ENCODE measurements at places on chromosomes 2 and 18. TPM values are rescaled to one million over a fixed set of nuclear protein-coding genes. Genes with fewer than 3 reads are reported as not detected.
A peak's percentile ranks its signal among the peaks of the same experiment; 100 is the strongest.

The GLS gene
- total RNA-seq = 250 TPM

The UBE2E3 gene
- total RNA-seq = 51.9 TPM

The ST6GAL2 gene
- total RNA-seq = not detected

The GREB1L gene
- 10.1 TPM for total RNA-seq

The PLGLB1 gene
- total RNA-seq = 2.6 TPM

The NT5DC4 gene
- not detected for total RNA-seq

The CYTIP gene
- total RNA-seq = not detected

The PAX8 gene
- 0.68 TPM for total RNA-seq

DNA sequence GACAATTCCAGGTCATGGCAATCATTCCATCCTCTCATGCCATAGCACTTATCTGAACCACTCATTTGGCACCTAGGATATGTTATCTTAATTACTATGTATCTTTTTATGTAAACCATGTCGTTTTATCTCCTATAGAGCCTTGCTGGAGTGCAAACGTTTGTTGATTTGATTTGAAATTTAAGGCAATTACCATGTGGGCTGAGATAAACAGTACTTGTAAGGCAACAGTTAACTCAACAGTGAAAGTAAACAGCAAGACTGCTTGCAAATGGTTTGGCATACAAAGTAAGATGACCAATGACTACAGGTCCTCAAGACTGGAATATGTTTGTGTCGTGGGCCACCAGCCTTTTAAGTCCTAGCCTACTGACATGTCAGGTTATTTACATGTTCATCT lies 133.7 kb upstream of the ZFP36L2 start:
- no peak for DNase-seq

DNA sequence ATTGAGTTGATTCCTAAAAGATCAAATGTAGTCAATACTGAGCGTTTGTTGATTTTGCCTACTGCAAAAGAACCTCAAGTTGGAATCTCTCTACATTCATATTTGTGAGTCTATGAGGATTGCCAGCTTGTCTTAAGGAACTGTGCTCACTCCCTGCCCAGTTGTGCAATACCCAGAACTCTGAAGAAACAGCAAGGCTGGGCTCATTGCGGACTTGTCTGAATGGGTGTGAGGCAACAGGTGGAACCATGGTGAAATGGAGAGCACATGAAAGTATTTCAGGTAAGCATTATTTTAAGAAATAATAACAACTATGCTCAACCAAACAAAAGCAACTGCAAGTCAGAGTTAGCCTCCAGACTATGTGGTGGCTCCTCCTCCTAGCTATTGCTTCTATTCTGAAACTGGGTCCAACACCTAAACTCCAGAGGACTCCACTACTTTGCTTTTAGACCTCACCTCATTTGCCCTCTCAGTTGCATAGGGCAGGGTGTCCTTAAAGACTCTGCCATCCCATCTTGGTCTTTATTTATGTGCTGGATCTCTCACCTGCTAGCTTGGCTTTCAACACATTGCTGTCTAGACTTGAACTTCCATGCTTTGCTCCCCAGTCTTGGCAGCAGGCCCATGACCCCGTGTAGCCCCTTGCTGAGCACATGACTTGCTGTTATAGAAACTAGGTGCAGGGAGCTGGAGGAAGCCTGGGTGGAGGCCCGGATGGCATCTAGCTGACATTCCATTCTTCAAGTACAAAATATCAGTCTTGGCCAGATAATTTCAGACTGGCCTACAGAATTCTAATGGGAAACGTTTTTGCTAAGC lies 94.8 kb upstream of the ARL5A start:
- peak; percentile 95 for DNase-seq

DNA sequence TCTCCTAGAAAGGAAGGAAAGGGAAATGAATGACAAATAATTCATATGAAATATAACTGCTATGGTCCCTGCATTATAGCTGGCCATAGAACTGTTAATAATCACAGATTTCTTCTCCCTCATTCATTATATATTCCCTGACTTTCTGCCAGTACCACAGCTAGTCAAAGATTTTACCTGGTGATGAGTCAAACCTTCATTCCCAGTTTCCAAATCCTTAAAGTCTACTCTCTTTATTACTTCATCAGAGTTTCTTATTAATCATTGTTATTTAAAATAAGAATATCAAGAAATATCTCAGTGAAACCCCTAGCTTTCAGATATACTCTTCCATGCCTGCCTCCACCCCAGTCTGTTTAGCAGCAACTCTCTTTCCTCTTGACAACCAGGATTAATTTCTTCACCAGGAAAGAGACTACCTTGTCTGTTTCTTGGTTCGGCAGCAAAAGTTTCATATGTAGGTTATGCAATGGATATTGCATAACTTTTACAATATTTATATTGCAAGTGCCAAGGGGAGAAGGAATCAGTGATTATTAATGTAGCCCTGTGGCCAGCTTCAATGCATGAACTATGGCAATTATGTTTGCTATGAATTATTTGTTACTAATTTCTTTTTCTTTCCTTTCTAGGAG lies 533.8 kb downstream of the FBXO15 start:
- no peak for DNase-seq

DNA sequence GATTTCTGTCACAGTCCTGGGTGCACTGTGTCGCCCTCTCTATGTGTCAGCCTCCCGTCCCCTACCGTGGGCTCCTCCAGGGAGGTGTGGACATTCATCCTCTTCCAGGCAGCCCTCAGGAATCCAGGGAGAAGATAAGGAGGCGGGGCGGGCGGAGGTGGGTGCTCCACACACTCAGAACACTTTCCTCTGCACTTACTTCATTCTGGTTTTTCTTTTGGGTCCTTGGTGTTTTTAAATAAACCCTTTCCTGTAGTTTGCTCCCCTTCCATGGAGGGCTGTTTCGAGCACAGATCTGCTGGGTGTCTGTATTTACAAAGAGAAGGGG lies 183.9 kb downstream of the FAM210A start:
- DNase-seq = no peak

DNA sequence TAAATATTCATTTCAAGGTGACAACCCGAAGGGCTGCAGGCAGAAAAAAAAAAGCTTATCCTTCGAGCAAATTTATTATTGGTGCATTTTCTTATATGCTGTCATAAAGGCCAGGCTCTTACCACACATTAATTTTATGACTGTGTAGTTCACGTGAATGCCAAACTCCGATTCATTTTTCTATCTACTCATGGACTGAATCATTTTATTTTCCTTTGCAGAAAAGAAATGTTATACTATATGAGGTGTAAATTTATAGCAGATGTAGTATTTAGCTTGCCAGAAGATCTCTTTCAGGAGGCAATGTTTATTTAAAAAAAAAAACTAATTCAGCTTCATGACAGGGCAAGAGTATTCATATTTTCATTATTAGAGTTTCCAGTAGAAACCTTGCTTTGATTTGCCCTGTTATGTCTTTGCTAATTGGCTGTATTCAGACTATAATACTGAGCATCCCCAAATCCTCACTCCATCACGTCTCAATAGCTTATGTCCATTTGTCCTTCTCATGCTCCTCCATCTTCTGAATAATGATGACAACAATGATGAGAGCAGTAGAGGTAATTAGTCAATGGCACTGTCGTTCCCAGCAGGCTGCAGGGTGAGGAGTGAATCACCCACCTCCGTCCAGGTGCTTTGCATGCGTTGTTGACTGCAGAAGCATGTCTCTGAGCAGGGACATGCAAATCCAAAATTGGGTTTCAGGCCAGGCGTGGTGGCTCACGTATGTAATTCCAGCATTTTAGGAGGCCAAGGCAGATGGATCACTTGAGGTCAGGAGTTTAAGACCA lies 101.1 kb upstream of the RAB12 start:
- no peak for DNase-seq

DNA sequence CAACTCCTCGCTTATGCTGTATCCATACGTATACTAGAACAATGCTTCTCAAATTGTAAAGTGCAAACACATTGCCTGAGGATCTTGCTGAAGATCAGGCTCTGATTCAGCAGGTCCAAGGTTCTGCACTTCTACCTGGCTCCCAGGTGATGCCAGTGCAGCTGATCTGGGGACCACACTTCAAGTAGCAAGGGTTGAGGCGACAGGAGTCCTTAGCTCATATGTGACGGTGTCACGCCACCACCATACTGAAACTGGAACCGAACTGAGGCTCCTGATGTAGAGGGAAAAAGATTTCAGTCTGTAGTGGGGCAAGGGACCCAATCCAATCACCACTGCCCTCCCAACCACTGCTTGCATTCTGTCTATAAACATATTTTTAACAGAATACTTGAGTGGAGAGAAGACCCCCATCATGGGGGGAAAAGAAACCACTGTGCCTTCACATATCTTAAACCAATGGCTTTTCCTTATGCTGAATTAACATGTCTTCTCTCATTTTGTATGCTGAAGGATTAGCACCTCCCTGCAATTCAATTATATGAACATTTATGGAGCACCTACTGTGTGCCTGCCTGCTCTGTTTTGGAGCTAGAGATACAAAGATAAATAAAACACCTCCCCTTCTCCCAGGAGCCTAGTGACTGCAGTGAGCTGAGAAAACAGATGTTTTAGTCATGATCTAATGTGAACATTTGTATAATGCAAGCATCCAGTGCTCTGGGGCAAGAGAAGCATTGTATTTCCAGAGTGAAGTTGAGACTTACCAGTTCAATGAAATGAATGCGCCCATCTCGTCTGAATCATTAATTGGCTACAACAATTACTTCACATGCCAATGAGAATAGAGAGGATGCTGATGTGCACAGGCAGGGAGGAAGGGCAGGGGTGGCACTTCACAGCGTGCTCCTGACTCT lies 6.6 kb upstream of the ASAP2 start:
- no peak for DNase-seq

GRCh38 chr2:196088203-196088602 lies 19.6 kb upstream of the DNAH7 start:
- no peak for DNase-seq

- no peak for DNase-seq
Observed at GRCh38 chr2:85195956-85196355, 62.8 kb downstream of the TCF7L1 start.

DNA sequence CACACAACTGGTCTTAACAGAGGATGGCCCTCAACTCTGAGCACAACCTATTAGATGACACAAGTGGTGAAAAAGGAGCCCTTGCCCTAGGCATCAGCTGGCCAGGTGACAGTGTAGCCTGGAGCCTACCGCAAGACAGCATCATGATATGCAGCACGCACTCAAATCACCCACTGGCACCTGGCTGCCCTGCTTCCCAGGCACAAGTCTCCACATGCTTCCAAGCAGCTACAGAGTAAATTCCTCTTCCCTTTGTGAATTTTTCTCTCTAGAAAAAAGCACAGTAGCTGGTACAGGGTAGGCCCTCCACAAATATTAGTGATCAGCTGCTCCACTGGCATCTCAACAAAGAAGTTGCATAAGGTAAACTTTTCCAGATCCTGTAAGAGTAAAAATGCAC lies 6.0 kb downstream of the FBXO15 start:
- DNase-seq = no peak

GRCh38 chr18:38796762-38797161 lies 1231.2 kb upstream of the CELF4 start:
- no peak for DNase-seq

GRCh38 chr2:72847534-72848315 lies 21.9 kb upstream of the EXOC6B start:
- DNase-seq = no peak

GRCh38 chr2:212032032-212032431 lies 506.6 kb downstream of the ERBB4 start:
- DNase-seq = peak; percentile 55

GRCh38 chr2:157897106-157897971 lies 21.2 kb upstream of the ACVR1 start:
- no peak for DNase-seq

GRCh38 chr2:219783359-219783975 lies 156.0 kb downstream of the SLC4A3 start:
- no peak for DNase-seq

- DNase-seq = no peak
Observed at GRCh38 chr18:36333414-36333813, 35.9 kb downstream of the FHOD3 start.

DNA sequence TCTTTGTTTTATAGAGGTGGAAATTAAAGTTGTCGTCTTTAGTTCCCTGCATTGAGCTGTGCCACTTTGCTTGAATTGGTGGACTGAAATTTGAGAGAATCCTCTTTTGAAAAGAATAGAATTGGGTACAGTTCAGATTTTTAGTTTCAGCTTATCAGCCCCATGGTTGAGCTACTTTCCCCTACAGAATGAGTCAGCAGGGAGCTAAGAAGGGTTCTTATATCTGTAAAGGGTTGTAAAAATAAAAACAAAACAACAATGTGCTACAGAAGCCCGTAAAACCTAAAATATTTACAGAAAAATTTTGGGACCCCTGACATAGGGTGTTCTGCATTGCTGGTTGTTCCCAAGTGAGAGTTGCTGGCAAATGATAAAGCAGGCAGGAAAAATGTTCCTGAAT lies 12.6 kb downstream of the SLC20A1 start:
- no peak for DNase-seq

DNA sequence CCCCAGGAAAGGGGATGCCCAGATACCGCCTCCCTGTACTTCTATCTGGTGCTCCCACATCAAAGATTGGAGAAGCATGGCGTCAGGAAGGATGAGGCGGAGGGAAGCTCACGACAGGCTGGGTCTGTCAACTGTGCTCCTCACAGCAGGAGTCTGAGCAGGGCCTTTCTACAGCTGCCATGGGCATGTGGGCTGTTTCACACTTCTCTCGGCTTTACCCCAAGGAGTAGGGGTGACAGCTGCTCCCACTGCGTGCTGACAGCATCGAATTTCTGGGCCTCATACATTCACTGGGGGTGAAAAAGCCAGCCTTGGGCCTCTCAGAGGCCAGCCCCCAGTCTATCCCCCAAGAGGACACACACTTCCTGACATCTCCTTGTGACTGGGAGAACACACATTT lies 21.1 kb downstream of the NEURL3 start:
- DNase-seq = no peak

- no peak for DNase-seq
Observed at GRCh38 chr2:134540990-134541389, 177.8 kb downstream of the TMEM163 start.

DNA sequence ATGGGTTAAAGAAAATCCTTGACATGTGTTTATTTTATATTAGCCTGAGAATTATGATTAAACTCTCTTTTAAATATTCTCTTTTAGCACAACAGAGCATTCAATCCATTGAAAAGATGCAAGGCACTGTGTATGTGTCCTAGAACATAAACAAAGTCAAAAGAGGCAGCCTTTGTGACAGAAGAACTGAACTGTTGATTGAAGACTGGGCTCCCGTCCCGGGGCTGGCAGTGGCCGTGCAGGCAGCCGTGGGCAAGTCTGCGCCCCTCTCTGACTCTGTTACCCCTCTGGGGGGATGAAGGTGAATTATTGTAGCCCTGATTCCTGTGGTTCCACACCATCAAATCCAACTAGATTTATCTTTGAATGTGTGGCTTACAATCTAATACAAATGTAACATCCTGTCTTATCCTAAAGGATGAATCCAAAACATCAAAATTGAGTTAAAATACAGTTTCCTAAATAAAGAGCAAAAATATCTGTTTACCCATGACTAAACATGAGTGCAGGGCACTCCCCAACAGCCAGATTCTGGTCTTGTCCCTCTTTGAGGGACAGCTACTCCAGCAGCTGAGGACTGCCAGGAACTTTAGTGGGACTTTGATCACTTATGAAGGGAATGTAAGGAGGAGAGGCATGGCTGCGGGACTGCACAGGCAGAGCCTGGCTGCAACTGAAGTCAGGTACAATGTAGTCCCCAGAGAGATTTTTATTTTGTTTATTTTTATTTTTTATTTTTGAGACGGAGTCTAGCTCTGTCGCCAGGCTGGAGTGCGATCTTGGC lies 37.3 kb upstream of the SH3BP4 start:
- no peak for DNase-seq

- DNase-seq = no peak
Observed at GRCh38 chr2:148922776-148923475, 47.9 kb downstream of the KIF5C start.

GRCh38 chr2:81395746-81396145 lies 1091.2 kb upstream of the LRRTM1 start:
- no peak for DNase-seq

- DNase-seq = no peak
Observed at GRCh38 chr2:122515731-122516290, 760.4 kb downstream of the TSN start.
